Mesothelial cell of epicardium (in vitro differentiated cells): ENCODE measurements at places on chromosomes 6 and 20.
A peak's percentile ranks its signal among the peaks of the same experiment; 100 is the strongest.

- no peaks in the 10 kb centered on the region for H3K27me3 ChIP-seq
- H3K4me1 ChIP-seq = no peaks in the 10 kb centered on the region
- DNase-seq = no peak
- no peak overlapping the region for H3K27ac ChIP-seq
- H3K4me3 ChIP-seq = no peak overlapping the region
Observed at GRCh38 chr6:72825315-72825911, 203.5 kb downstream of the KCNQ5 start.

DNA sequence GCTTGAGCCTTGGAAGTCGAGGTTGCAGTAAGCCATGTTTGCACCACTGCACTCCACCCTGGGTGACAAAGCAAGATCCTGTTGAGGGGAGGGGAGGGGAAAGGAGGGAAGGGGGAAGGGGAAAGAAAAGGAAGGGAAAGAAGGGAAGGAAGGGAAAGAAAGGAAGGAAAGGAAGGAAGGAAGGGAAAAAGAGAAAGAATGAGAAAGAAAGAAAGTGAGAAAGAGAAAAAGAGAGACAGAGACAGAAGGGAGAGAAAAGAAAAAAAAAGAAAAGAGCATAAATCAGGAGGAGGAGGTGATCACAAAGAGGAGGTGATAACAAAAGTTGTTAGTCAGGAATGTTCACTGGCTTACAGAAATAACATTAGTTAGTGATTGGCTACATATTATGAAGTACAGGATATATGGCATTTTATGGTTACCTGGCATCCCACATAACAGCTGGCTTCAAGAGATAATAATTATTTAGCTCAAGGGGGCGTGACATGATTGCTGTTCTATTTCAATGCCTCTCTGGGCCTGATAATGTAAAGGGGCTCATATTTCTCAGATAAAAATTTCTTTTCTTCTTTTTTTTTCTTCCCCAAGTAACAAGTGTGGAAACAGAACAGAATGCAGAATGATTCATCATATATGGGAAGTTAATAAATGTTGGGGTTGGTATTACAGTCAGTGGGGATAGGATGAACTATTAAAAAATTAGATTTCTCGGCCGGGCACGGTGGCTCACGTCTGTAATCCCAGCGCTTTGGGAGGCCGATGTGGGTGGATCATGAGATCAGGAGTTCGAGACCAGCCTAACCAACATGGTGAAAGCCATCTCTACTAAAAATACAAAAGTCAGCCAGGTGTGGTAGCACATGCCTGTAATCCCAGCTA lies 27.1 kb downstream of the SAMHD1 start:
- peaks cover 8% of the 10 kb centered on the region for H3K4me1 ChIP-seq
- peaks cover 4% of the 10 kb centered on the region for H3K36me3 ChIP-seq
- no peaks in the 10 kb centered on the region for H3K27me3 ChIP-seq
- H3K27ac ChIP-seq = peak overlapping the region; percentile 8

DNA sequence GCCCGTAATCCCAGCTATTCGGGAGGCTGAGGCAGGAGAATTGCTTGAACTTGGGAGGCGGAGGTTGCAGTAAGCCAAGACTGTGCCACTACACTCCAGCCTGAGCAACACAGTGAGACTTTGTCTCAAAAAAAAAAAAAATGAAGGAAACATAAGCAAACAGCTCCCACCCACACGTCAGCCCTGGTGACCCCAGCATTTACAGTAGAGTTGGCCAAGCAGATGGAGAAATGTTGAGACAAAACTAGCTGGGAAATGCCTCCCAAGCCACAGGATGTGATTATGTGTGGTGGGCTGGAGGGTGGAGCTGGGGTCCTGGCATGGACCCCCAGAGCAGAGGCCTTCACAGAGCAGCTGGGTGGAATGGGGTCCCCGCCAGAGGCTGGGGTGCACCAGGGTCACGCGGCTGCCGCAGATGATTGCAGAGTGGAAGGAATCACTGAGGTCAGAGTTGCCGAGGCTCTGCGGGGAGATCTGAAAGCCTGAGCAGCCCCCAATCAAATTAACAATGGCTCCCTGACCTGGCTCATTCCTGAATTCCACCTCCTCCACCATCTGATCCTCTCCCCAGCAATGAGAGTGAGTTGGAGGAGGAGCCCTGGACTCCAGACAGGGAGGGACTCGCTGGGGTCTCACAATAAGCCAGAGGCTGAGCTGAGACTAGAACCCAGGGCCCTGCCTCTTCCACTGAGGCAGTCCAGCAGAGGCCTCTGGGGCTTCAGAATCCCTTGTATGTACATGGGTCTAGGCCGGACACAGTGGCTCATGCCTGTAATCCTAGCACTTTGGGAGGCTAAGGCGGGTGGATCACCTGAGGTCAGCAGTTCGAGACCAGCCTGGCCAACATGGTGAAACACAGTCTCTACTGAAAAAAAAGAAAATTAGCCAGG lies 34.7 kb upstream of the TGM2 start:
- H3K36me3 ChIP-seq = no peaks in the 10 kb centered on the region
- no peak overlapping the region for H3K27ac ChIP-seq
- DNase-seq = no peak
- H3K27me3 ChIP-seq = no peaks in the 10 kb centered on the region

DNA sequence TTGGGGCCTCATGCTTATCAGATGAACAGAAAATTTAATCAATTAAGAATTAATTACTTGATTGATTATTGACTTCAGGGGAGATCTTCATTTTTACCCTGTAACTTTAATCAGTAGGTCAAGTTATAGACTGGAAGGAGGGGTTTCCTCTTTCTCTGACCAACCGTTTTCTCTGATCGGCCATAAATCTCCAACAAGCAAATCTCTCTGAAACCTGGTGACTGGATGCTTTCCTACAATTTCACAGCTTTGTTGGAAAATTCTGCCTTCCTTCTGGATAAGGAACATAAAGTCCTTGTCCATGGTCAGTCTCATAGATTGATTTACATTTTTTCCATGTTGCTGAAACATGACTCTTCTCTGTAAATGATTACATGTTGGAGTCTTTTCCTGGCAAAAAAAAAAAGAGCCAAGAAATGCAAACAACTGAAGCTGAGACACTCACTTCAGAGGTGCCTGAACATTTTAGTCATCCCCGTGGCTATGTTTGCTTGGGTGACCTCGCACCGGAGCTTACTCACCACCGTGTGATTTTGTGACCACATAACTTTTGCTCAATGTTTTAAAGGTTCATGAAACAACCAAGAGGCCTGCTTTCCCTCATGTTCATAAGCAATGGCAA lies 31.0 kb downstream of the IRF4 start:
- H3K27ac ChIP-seq = no peak overlapping the region
- H3K4me3 ChIP-seq = no peak overlapping the region
- no peak for DNase-seq
- no peaks in the 10 kb centered on the region for H3K27me3 ChIP-seq
- H3K36me3 ChIP-seq = no peaks in the 10 kb centered on the region
- no peaks in the 10 kb centered on the region for H3K4me1 ChIP-seq

GRCh38 chr6:138507977-138508675 lies 8.8 kb upstream of the NHSL1 start:
- no peaks in the 10 kb centered on the region for H3K27me3 ChIP-seq
- peaks cover 79% of the 10 kb centered on the region for H3K4me1 ChIP-seq
- no peak for DNase-seq

GRCh38 chr6:110214338-110214737 lies 34.1 kb downstream of the CDC40 start:
- H3K27ac ChIP-seq = no peak overlapping the region
- no peak for DNase-seq
- H3K36me3 ChIP-seq = peaks cover 42% of the 10 kb centered on the region
- no peak overlapping the region for H3K4me3 ChIP-seq

DNA sequence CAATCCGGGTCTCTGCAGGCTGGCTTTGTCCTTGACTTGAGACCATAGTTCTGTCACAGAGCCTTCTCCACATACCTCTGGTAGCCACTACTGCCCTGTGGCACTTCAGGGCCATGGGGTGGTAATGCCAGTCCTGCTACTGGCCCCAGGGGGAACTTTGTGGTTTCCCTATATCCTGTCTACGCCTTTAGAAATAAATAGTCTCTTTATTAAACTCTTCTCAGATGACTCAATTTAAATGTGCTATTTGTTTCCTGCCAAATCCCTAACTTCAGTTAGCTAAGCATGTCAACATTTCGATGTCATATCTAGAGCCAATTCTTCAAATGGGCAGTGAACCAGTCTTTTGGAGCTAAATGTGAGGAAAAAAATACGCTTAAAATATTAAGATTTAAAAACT lies 60.1 kb downstream of the SEL1L2 start:
- H3K4me1 ChIP-seq = no peaks in the 10 kb centered on the region
- H3K4me3 ChIP-seq = no peak overlapping the region
- H3K27me3 ChIP-seq = no peaks in the 10 kb centered on the region
- no peak overlapping the region for H3K27ac ChIP-seq
- DNase-seq = no peak

GRCh38 chr6:70668499-70668812 lies 773 bp downstream of the SMAP1 start:
- peak overlapping the region; percentile 89 for H3K27ac ChIP-seq
- no peak for DNase-seq
- H3K4me1 ChIP-seq = peaks cover 29% of the 10 kb centered on the region
- no peaks in the 10 kb centered on the region for H3K36me3 ChIP-seq
- peaks cover 2% of the 10 kb centered on the region for H3K27me3 ChIP-seq
- peak overlapping the region; percentile 79 for H3K4me3 ChIP-seq

DNA sequence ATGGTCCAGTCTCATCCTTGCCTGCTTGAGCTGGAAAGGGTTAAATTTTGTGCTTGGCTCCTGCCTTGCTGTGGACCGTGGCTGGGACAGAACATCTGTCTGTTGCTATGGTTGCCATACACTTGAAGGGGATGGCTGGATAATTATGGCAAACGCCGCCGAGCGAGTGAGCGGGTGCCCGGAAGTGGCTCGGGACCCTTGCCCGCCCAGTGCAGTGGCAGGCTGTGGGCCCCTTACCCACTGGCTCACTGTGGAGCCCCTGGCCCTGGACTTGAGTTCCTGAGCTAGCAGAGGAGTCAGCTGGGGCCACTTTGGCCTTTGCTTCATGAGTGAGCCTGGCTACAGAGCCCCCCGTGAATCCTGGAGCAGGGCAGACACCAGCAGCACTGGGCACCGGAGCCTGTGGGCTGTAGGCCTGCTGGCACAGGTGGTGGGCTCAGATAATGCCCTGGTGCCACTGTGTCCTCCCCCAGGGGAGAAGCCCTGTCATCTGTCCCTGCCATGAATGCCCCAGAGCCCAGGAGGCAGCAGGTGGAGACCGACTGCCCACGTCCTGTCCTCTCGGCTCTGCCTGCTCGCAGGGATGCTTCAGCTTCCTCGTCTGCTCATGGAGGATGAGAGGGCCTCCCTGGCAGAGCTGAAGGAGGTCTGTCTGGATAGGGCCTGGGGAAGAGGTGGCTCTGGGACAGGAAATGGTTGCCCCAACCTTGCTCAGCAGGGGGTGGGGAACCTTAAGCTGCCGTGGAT lies 25.5 kb upstream of the NOL4L start:
- DNase-seq = no peak
- H3K4me3 ChIP-seq = no peak overlapping the region
- peaks cover 5% of the 10 kb centered on the region for H3K27me3 ChIP-seq
- H3K36me3 ChIP-seq = no peaks in the 10 kb centered on the region
- no peak overlapping the region for H3K27ac ChIP-seq

DNA sequence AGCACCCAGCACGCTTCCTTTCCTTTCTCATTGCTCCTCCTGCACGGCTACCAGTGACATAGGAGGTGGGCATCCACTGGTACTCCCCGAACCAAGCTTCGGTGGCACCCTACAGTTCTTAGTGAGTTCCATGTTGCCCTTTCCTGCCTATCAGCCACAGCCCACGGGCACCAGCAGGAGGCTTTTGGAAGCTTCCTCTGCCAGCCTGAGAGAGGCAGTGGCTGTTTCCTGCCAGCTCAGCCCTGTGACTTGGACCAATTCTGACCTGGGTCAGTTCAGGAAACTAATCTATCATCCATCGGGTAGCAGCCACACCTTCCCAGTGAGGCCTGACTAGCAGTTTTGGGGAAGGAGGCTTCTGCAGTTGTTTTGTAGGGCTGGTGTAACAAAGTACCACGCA lies 176.4 kb upstream of the UST start:
- no peaks in the 10 kb centered on the region for H3K4me1 ChIP-seq
- H3K27me3 ChIP-seq = peaks cover 10% of the 10 kb centered on the region

GRCh38 chr6:142343938-142344337 lies 42.1 kb downstream of the ADGRG6 start:
- H3K27ac ChIP-seq = peak overlapping the region; percentile 34
- no peak overlapping the region for H3K4me3 ChIP-seq
- H3K36me3 ChIP-seq = peaks cover 5% of the 10 kb centered on the region
- no peaks in the 10 kb centered on the region for H3K27me3 ChIP-seq
- H3K4me1 ChIP-seq = peaks cover 40% of the 10 kb centered on the region

- no peak overlapping the region for H3K27ac ChIP-seq
- no peak overlapping the region for H3K4me3 ChIP-seq
- peaks cover 56% of the 10 kb centered on the region for H3K4me1 ChIP-seq
- H3K27me3 ChIP-seq = no peaks in the 10 kb centered on the region
Observed at GRCh38 chr6:52331793-52332457, 30.0 kb upstream of the PAQR8 start.

- no peak overlapping the region for H3K27ac ChIP-seq
- no peaks in the 10 kb centered on the region for H3K36me3 ChIP-seq
- DNase-seq = no peak
- no peak overlapping the region for H3K4me3 ChIP-seq
Observed at GRCh38 chr20:6355754-6356451, 233.1 kb upstream of the FERMT1 start.

DNA sequence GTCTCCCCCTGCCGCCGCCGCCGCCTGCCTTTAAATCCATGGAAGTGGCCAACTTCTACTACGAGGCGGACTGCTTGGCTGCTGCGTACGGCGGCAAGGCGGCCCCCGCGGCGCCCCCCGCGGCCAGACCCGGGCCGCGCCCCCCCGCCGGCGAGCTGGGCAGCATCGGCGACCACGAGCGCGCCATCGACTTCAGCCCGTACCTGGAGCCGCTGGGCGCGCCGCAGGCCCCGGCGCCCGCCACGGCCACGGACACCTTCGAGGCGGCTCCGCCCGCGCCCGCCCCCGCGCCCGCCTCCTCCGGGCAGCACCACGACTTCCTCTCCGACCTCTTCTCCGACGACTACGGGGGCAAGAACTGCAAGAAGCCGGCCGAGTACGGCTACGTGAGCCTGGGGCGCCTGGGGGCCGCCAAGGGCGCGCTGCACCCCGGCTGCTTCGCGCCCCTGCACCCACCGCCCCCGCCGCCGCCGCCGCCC lies 474 bp downstream of the CEBPB start:
- no peak overlapping the region for H3K27ac ChIP-seq
- H3K27me3 ChIP-seq = no peaks in the 10 kb centered on the region
- peak overlapping the region; percentile 66 for H3K4me3 ChIP-seq
- DNase-seq = peak; percentile 60
- H3K4me1 ChIP-seq = peaks cover 21% of the 10 kb centered on the region

DNA sequence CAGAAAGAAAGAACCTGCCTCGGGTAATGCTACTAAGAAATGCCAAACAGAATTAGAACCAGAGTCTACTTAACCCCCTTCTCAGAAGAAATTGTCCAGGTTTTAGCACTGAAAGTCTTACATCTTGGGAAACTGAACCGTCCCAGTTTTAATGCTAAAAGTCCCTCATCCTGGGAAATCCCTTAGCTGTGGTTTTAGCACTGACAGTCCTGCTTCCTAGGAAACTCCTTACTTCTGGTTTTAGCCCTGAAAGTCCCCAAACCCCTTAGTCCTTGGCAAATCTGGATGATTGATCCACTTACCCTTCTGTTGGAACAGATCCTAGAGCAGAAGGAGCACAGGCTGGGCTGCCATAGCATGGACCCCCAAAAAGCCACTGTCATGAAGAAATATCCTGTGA lies 4.8 kb upstream of the TMEM14A start:
- peaks cover 3% of the 10 kb centered on the region for H3K36me3 ChIP-seq
- H3K4me1 ChIP-seq = peaks cover 6% of the 10 kb centered on the region
- H3K27me3 ChIP-seq = no peaks in the 10 kb centered on the region
- H3K27ac ChIP-seq = no peak overlapping the region
- DNase-seq = no peak
- no peak overlapping the region for H3K4me3 ChIP-seq

GRCh38 chr6:142518126-142518525 lies 216.3 kb downstream of the ADGRG6 start:
- no peaks in the 10 kb centered on the region for H3K27me3 ChIP-seq
- H3K36me3 ChIP-seq = no peaks in the 10 kb centered on the region
- no peak overlapping the region for H3K27ac ChIP-seq
